ENCODE measurements at places on chromosomes 7 and 10.

- no peak for DNase-seq
Observed at GRCh38 chr10:114520453-114520852, 116.2 kb upstream of the AFAP1L2 start.

DNA sequence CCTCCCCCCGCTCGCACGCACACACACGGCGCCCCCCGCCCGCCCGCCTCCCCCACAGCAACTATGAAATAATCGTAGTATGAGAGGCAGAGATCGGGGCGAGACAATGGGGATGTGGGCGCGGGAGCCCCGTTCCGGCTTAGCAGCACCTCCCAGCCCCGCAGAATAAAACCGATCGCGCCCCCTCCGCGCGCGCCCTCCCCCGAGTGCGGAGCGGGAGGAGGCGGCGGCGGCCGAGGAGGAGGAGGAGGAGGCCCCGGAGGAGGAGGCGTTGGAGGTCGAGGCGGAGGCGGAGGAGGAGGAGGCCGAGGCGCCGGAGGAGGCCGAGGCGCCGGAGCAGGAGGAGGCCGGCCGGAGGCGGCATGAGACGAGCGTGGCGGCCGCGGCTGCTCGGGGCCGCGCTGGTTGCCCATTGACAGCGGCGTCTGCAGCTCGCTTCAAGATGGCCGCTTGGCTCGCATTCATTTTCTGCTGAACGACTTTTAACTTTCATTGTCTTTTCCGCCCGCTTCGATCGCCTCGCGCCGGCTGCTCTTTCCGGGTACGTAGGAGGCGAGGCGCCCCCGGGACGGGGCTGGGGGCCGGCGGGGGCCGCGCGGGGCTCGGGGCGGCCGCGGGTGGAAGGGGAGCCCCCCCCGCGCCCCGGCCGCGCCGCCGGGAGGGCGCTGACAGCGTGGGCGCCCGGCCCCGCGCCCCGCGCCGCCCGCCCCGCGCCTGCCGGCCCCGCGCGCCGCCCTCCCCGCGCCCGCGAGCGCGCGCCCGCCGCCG lies 441 bp downstream of the BMI1 start:
- peak; percentile 52 for DNase-seq

DNA sequence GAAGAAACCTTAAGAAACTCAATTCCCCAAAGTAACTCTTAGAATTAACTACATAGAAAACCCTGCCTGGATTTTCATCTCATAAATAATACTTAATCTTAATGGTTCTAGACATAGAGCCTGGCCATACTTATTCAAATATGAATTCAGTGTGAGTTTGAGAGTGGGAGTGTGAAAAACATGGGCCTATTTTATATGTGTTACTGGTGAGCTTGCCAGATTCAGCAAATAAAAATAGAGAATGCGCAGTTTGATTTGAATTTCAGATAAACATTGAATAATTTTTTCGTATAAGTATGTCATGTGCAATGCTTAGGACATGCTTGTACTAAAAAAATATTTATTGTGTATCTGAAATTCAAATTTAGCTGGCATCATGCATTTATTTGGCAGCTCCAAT lies 473.9 kb upstream of the FZD8 start:
- DNase-seq, result no peak

DNA sequence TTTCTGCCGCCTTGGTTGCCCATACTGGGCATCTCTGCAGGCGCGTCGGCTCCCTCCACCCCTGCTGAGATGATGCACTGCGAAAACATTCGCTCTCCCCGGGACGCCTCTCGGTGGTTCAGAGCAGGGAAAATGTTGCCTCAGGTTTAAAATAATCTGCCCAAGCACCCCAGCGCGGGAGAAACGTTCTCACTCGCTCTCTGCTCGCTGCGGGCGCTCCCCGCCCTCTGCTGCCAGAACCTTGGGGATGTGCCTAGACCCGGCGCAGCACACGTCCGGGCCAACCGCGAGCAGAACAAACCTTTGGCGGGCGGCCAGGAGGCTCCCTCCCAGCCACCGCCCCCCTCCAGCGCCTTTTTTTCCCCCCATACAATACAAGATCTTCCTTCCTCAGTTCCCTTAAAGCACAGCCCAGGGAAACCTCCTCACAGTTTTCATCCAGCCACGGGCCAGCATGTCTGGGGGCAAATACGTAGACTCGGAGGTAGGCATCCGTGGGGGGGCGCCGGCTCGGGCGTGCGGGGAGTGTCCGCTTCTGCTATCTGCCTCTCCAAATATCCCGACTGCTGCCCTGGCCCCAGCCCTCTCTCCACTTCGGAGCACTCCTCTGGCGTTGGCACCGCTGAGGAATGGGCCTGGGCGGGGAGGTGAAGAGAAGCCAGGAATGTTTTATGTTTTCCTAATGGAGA lies at the start of gene CAV1:
Gene CAV1 (plus strand): TSS at position 428 of the 689 bp plus-strand sequence. CDS start 27 bp downstream, at position 455.
- DNase-seq, result peak; percentile 11
